ENCODE measurements at places on chromosomes 16 and 17.

DNA sequence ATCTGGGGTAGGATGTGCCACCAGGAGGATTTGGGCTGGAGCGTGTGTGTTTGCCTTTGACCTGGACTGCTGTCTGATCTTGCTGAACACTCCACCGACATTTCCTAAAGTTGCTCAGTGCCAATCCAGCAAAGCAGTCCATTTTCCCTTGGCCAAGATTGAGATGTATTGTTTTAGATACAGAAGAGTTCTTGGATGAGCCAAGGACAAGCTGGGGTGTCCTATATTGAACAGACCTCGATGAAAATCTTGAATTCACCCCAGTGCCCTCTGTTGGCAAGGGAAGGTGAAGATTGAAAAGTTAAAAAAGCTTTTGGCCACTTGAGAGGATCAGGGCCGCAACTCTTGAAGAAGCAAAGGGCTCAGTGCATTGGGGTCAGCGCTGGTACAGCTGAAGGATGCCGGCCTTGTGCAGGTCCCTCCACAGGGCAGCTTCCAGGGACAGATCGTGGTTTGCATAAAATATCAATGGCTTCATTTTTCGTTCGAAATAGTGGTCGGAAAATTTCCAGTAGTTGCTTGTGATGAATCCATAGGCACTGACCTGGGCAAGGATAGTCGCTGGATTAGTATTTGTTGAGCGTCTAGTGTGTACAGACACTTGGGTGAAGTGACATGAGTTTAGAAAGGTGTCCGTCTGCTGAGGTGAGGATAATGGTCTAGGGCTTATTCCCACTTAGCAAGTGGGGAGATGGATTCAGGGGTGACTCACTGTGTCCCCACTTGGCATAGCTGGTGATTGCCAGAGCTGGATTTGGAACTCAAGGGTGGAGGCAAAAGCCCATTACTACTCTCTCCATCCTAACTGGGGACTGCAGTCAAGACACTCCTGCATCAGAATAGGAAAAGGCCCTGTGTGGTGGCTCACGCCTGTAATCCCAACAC is 19.7 kb downstream of the ST6GALNAC2 start:
- DNase-seq = no peak

GRCh38 chr16:2450975-2451381 is 8.9 kb upstream of the TEDC2 start:
- DNase-seq = no peak

- DNase-seq = no peak
Observed at GRCh38 chr16:68447653-68448359, 502 bp downstream of the SMPD3 start.

GRCh38 chr16:57993438-57993837 is 7.0 kb downstream of the ZNF319 start:
- no peak for DNase-seq

- DNase-seq = no peak
Observed at GRCh38 chr17:44925731-44926697, 10.7 kb upstream of the GFAP start.

DNA sequence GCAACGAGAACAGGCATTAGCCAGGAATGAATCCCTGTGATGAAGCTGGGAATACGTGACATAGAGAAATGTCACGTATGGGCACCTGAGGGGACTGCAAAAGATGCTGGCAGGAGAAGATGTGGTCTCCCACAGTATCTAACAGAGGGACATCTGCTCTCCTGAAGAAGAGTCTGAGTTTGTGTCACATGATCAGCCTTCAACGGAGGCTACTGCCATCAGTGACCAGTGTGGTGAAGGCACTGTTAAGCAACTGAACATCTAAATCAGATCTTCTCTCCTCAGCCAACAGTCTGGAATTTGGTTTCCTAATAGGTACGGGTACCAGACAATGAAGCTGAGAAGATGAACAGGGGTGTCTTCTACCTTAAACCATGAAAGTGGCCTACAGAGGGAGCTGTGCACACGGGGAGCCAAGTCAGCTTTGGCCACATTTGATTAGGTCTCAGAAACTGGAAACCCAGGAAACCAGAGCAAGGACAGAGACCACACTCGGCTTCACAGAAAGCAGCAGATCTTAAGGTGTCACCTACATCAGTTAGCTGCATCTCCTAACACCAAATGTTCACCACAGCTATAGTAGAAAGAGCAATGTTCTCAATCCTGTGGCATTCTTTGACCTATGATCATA is 41.8 kb downstream of the BRD7 start:
- DNase-seq = no peak

DNA sequence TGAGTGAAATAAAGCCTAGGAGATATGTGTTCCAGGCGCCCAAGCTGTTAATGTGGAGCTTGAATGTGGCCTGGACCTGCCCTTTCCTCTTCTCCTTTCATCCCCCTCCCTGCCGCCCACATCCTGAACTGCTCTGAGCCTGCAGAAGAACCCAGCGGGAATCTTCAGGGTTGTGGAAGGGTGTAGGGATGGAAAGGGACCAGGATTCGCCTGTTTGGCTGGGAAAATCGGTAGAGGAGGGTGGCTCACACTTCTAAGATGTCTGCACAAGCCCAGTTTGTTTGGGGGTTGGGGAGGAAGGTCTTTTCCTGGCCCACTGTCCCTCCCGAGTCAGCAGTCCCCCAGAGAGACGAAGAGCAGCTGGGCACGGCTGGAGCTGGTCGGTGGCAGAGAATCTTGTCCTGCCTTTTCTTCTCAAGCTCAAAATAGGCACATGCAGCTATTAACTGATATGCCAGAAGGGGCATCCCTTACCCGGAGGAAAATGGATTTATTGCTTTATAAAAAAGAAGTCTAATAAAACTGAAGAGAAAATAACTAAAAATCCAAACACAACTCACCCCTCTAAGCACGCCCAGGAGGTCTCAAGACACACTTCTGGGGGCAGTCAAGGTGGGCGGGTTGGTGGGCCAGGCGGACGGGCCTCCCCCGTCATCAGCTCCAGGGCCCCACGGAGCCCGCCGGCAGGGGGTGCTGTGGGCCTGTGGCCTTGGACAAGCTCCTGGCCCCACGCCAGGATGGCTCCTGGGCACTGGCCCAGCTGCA is 11.5 kb upstream of the PITPNA start:
- peak; percentile 96 for DNase-seq

GRCh38 chr16:79874391-79874790 is 273.9 kb upstream of the MAF start:
- DNase-seq = no peak

DNA sequence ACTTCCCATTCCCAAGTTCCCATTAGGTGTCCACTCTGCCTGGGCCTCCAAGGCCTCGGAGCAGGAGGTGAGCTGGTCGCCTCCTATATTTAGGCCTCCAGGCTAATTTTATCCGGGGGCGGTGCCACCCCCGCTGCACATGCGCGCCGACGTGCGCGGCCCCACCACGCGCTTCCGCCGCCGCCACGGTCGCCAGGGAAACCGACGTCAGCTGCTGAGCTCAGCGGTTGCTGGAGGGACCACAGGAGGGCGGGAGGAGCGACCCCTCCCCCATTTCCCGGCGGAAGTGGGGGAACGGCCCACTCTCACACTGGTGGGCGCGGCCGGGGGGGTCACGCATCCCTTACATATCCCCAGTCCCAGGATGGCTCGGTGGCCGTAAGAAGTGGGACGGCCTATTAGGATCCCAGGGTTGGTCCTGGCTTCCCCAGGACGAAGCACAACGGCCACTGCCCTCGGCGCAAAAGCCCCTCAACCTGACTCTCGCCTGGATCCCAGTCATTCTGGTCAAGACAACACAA is 1.0 kb downstream of the PER1 start:
- DNase-seq = peak; percentile 93

DNA sequence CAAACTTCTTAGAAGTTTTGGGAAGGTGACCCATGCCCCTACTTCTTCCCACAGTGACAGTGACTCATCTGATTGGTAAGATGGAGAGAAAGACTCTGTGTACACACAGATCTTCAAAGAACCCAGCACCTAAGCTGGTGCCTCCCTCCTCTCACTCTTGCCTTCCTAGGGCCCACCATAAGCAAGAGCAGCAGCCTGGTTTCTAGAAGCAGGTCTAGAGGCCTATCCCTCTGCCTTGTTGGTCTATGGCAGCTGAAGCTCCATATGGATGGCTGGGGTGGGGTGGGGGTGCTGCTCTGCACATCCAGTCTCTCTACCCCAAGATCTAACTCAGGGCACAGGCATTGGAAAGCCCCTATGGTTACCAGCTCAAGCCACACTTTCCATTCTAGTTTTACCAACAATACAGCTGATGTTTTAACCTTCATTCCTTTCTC is 47.5 kb downstream of the STAT3 start:
- DNase-seq = peak; percentile 71

GRCh38 chr17:82043507-82043906 is 6.0 kb upstream of the DCXR start:
- DNase-seq = no peak

- DNase-seq = no peak
Observed at GRCh38 chr17:37312137-37312923, 63.5 kb upstream of the C17orf78 start.

GRCh38 chr17:17567631-17568030 is 23.9 kb downstream of the PEMT start:
- DNase-seq = no peak

DNA sequence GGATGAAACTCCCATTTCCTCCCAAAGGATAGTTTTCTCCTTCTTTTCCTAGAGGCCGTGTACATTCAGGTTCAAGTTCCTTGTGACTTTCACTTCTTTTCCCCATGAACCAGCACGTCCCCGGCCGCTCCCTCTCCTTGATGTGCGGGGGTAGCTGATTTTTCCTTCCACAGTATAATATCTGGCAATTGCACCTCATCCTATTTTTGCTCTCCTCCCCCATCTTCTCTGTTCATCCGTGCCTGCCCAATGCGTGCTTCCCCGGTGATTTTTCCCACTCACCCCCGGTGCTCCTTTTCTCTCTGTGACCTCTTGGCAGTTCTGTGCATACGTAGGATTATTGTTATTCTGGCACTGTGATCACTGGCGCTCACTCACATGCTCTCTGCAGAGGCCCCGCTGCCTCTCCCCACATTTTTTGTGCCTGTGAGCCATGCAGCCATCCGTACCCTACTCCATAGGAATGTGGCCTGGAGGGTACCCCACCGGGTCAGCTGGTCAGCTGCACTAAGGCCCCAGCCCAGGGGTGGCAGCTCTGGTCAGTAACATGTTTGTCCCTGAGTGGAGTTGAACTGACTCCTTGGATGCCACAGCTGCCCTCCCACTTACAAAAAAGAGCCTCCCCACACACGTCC is 100.0 kb downstream of the NTN1 start:
- no peak for DNase-seq

DNA sequence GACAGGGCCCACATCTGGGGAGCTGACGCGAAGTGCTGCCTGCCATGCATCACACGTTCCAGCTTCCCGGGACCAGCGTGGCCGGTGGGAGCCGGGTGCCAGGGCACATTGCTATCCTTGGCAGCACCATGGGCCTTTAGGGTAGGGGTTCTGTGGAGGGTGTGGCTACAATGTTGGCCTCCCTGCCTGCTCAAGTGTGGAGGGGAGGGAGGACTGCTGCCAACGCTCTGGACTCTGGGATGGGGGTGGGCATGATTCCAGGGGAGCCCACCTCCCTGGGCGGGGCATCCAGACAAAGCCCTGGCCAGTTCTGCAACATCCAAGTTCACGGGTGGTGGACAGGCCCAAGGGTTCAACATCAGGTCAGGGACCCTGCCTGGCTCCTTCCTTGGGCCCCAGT is 13.9 kb downstream of the GRB7 start:
- DNase-seq = no peak

- DNase-seq = no peak
Observed at GRCh38 chr17:48293319-48294019, 136.5 kb downstream of the SKAP1 start.

- no peak for DNase-seq
Observed at GRCh38 chr17:70215656-70216055, 46.3 kb downstream of the KCNJ2 start.

- DNase-seq = no peak
Observed at GRCh38 chr17:55436224-55437158, 14.9 kb upstream of the MMD start.

GRCh38 chr16:50924759-50925545 is 183.1 kb downstream of the CYLD start:
- no peak for DNase-seq

DNA sequence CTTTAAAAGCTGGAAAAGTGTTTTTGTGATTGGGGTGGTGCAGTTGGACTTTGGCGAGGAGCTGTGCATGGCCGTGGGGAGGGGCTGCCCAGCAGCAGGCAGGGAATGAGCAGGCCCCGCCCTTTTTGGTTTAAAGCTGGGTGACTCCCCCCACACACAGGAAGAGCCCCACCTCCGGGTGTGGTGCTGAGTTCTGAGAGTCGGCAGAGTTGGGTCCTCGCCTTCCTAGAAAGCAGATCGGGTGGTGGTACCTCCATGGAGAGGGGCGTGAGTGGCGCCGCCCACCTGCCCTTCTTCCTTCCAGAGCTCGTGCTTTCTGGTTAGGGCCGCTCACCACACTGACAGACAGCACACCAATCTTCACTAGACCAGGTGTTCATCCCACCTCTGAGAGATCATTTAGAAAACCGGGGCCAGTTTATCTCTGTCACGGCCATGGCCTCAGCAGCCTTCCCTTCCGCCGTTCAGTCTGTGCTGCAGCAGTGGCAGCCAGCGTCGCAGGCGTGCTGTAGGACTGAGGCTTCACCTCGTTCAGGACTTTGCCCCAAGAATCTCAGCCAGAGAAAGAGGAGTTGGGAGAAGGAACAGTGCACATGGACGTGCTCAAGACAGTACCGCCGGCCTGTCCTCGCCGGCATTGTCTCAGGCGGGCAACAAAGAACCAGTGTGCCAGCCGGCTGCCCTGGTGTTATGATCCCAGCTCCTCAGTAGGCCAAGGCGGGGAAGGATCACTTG is 144.0 kb upstream of the CHMP6 start:
- peak; percentile 79 for DNase-seq

GRCh38 chr16:2213817-2214718 is 572 bp downstream of the PGP start:
- peak; percentile 66 for DNase-seq

GRCh38 chr17:63154586-63155244 is 188.7 kb downstream of the TANC2 start:
- DNase-seq = no peak

- DNase-seq = no peak
Observed at GRCh38 chr17:68148936-68149335, 98.9 kb upstream of the AMZ2 start.

GRCh38 chr16:89710709-89711564 is 9.4 kb upstream of the SPATA2L start:
- DNase-seq = peak; percentile 55

DNA sequence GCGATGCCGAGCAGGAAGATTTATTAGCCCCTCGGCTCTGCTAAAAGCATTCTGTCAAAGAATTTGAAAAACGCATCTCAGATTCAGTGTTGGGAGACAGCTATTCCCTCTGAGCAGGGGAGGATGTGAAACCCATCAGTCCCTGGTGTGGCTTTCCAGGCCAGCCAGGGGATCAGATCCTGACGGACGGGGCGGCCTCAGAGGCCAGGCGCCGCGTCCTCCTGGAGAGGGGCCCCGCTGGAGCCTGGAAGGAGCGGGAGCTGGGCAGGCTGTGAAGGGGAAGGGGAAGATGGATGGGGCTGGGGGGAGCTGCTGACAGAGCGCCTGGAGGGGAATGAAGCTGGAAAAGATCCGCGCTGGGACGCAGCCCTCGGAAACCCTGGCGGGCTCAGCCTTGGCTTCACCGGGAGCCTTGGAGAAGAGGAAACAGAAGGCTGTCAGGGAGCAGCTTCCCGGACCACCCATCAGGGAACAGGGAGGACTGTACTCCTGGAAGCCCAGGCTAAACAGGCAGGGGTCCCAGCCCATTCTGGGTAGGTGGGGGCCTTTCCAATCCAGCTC is 358.0 kb downstream of the C16orf95 start:
- DNase-seq = no peak

Data from activated CD8-positive, alpha-beta memory T cell treated with anti-CD3 and anti-CD28 coated beads, Interleukin-2, amount 50 U/mL, for 48 hours (primary cell).